Activated CD4-positive, alpha-beta T cell treated with anti-CD3 and anti-CD28 coated beads for 24 hours (primary cell): ENCODE measurements at places on chromosomes 3 and 15.

DNA sequence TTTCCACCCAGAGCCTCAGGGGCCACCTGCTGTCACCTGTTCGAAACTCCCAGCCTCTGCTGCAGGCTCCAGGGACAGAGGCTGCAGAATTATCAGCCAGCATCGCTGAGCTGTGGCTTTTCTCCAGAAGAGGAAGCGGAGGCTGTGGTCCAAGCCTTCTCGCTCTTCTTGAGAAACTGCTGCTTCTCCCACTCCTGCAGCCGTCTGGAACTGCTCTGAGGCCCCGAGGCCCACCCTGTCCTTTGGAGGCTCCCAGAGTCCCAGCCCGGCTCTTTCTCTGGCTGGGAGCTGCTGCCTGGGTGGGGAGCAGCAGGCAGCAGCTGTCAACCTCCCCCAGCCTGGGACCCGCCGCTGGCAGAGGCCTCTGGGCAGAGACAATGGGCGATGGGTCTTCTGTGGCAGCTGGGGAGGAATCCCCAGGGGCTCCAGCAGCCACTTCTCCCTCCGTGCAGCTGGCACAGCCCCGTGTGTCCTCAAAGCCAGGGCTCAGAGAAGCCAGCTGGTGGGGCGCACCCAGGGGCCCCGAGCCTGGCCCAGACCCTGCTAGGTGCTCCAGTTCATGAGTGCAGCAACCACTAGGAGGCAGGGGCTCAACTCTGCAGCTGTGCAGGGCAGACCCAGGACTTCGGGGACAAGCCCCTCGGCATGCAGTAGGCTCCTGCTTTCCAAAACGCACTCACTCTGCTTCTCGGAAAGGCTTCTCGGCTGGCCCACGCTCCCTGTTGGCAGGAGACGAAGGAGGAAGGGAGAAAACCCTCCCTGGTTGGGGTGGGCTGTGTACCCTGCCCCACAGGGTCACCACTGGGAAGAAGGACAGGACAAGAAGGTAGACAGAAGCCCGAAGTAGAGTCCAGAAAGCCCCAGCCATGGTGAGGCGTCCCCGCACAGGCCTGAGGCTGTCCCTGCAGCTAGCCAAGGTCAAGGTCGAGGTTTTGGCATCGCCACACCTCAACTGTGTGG lies 49.9 kb upstream of the FURIN start:
- no peak for DNase-seq

DNA sequence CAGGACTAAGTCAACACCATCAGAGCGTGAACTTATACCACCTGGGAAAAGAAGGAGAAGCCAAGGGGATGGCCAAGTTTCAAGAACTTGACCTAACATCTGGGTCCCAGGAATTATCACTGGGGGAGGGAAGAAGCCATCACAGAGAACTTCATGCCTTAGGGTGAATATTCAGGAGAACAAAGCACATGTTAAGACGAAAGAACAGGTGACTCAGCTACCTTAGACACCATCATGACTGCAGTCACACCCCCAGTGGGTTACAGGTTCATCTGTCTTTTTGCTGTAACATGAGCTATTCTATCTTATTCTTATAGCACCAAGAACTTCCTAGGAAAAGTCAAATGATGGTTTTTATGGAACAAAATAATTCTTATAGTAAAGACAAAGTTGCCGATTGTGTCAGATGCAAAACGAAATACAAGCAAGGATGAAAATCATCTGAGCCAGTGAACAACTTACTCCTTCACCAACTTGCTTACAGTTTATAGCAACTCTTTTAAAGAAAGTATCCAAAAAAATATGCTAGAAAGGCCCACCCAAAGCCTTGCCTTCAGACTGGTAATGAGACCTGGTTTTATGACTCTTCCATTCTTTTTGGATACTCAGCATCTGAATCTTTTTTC lies 72.0 kb downstream of the TPRA1 start:
- DNase-seq: no peak

- DNase-seq: no peak
These were observed 251.0 kb upstream of the RARB start for GRCh38 chr3:25177041-25177440.

- DNase-seq: no peak
These were observed 748.5 kb downstream of the ROBO1 start for GRCh38 chr3:79019137-79019923.

GRCh38 chr3:154886437-154886836 lies 193.7 kb upstream of the MME start:
- no peak for DNase-seq

DNA sequence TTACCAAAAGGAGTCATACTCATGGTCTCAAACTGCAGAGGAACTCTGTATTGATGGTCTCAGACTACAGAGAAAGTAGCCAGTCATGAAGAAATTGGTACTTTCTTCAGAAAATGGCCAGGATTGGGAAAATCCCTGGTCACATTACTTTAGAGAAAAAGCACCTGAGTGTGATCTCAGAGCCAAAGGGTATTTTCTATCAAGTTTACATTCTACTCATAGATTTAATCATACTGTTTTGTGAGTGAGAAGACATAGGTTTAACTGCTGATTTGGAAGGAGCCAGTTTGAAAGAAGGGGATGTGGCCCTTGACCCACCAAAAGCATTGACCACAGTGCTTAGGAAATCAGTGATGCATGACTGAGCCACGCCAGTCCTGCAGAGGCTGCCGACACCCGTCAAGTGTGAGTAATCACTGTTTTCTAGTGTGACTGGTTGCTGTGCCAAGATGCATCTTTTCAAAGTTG lies 203.6 kb downstream of the AKAP13 start:
- no peak for DNase-seq

DNA sequence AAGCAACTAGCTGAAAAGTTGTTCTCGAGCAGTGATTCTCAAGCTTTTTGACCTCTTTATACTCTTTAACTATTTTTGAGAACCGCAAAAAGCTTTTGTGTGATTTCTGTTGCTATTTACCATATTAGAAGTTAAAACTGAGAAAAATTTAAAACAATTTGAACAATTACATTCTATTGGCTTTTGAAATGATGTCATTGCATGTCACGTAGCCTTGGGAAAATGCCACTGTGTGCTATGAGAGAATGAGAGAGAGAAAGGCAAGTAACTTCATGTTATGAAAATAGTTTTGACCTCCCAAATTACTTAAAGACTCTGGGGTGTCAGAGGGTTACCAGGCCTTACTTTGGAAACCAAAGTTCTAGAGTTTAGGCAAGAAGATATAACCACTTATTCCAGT lies 8.0 kb downstream of the USP13 start:
- no peak for DNase-seq

DNA sequence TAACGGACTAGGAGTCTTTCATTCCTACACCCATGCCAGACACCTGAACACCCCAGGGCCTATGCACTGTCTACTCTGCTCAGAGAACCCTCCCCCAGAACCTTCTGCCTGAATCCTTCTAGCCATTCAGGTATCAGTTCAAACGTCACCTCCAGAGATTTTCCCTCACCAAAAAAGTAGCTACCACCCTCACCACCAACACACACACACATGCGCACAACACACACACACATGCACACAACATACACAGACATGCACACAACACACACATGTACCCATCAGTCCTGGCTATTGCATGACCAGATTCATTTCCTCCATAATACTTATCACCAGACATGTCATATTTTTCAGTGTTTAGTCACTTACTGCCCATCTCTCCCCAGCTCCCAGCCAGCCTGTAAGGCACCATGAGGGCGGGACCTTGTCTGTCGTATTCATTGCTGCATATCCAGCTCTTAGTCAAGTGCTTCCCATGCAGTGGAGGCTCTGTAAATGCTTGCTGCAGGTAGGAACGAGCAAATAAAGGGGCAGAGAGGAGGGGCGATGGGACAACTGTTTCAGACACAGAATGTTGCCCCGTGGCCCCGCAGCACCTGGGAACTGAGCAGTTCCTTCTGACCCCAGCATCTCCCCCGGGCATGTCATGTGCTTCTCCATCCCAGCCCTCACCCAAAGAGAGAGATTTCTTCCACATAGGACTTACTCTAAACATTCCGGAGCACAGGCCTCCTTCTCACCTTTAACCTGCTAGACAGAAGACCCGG lies 29.2 kb downstream of the XXYLT1 start:
- no peak for DNase-seq

- no peak for DNase-seq
These were observed 26.7 kb downstream of the FLNB start for GRCh38 chr3:58034738-58035523.

- no peak for DNase-seq
These were observed 343.5 kb downstream of the NEK10 start for GRCh38 chr3:27025718-27026117.

- no peak for DNase-seq
These were observed 332.9 kb downstream of the EPHB1 start for GRCh38 chr3:135127946-135128470.

GRCh38 chr3:31184261-31185061 lies 290.0 kb upstream of the GADL1 start:
- DNase-seq: no peak

DNA sequence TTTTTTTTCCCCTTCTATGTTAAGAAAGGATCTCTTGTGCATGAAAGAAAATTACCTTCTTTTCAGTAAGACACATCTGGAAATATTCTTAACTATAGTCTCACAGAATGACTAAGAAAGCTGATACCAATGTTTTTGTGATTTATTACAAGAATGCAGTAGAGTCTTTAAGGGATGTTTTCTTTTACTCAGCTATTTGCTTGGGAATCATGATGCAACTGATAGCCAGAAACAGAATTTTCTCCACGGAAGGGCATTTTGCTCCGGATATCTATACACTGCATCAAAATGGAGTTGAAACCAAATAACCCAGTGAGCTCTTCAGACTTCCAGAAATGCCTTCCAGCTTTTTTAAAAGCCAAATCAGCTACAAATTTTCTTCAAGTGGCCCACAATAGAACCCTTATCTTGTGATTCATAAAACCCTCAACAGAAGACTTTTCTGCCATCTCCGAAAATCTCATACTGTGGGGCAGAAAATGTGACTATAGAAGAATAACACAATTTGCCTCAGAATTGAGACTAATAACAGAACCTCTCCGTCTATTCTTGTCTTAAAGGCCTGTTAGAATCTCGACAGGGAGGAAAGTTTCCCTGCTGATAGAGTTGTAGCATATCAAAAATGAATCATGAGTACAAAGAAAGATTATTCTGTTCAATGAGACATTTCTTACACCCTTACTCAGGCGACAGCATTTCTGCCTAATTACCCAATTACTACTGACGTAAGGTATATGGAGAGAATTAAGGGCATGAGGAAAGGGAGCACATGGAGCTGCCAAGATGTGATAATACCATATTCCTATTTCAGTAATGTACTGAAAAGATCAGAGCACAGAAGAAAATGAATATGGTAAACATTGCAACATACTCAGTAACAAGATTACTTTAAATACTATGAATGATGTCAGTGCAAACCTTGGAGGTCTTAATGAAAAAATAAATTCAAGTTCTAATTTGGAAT lies 900.1 kb downstream of the ROBO1 start:
- no peak for DNase-seq

- DNase-seq: no peak
These were observed 1.6 kb downstream of the LNP1 start for GRCh38 chr3:100402891-100403290.

- no peak for DNase-seq
These were observed 35.6 kb upstream of the TLE3 start for GRCh38 chr15:70133296-70133695.

GRCh38 chr3:132538072-132538471 lies 59.0 kb upstream of the ACKR4 start:
- no peak for DNase-seq

DNA sequence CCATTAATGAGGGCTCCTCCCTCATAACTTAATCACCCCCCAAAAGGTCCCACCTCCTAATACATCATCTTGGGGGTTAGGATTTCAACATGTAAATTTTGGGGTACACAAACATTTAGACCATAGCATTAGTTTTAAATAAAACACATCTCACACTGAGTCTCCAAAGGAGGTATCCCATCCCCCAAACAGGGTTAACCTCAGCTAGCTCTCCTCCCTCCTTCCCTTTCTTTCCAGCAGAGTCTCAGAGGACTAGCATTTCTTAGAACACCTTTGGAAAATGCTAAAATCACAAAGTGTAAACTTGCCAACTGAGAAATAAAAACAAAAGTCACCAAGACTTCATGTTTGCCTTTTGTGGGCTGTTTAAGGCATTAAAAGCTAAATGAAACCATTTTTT lies 51.2 kb upstream of the FOXB1 start:
- DNase-seq: no peak

DNA sequence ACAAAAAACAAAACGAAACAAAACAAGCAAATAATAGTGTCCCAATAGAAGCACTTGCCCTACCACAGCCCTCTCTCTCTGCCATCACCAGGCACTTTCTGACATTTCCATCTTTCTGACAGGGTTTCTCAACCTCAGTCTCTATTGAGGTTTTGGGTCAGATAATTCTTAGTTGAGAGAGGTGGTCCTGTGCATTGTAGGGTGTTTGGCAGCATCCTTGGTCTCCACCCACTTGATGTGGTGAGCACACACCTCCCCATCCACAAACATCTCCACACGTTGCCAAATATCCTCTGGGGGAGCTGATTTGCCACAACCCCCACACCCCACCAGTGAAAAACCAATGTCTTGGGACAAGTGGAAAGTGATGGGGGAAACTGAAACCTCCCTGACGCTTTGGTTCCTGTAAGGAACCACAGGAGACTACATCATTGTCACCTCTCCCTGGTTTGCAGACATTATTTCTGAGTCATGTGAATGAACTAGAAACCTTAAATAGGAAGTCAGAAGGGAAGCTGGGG lies 733.7 kb upstream of the CFAP20DC start:
- no peak for DNase-seq

DNA sequence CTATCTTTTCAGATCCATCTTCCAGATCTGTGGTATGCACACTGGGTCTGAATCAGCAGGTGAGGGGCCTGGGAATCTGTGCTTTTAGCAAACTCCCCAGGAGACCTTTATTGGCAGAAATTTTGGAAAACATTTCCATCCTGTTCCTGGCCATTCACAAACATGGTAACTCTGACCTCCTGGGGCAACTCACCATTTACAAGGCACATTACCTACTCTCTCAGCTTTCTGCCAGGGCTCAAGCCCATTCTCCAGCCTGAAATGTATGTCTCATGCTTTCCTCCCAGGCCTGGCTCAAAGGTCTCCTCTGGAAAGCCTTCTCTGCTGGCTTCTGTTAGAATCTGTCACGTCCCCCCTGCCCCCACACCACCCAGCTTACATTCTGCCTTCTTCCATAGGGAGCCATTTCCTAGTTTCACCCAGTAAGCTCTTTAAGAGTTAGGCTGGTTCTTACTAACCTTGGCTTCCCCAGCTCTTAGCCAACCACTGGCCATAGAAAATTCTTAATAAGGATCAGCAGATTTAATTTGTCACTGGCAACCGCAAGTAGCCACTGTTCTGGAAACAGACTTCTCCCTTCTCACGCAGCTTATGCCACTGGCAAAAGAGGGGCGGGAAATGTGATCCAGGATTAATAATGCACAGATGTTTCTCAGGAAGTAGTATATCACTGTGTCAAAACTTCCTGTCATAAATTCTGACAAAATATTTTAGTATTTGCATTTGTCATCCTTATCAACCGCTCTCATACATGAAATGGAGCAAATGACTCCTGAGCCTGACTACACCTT lies 55.0 kb downstream of the RORA start:
- DNase-seq: no peak

DNA sequence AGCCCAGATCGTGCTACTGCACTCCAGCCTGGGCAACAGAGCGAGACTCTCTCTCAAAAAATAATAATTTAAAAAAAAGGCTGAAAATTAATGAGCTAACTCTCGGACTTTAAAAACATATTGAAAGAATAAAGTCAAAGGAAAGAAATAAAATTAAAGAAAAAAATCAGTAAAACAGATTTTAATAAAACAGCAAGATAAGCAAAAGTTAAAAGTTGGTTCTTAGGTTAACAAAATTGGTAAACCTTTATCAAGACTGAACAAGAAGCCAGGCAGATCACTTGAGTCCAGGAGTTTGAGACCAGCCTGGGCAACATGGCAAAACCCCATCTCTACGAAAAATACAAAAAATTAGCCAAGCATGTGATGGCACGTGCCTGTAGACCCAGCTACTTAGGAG lies 20.7 kb downstream of the TRPM7 start:
- DNase-seq: no peak
